ENCODE measurements at places on chromosomes 16 and 17. TPM values are rescaled to one million over a fixed set of nuclear protein-coding genes. Genes with fewer than 3 reads are reported as not detected.

- no peak for DNase-seq
Measured at GRCh38 chr16:77250400-77250799, 51.2 kb downstream of the SYCE1L start.

- DNase-seq = no peak
Measured at GRCh38 chr16:35306915-35307314, 1847.5 kb downstream of the TP53TG3F start.

DNA sequence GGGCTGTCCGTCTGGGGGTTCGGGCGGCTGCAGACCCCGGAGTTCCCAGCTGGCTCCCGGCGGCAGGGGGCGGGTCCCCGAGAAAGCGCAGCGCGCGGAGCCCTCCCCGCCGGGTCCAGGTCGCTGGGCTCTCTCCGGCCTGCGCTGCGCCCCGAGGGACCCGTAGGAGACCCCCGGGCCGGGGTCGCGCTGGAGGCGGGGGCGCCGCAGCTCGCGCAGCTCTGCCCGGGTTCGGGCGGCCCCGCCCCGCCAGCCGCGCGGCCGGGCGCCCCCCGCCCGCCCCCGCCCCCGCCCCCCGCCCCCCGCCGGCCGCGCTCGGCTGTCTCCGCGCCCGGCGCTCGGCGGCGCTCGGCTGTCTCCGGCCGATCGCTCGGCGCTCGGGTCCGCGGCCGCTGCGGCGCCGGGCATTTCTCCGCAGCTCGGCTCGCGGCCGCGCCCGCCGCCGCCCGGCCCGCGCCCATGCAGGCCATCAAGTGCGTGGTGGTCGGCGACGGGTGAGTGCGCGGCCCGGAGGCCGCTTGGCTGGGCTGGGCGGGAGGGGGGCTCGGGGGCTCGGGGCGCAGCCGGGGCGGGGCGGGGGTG, at the start of gene RAC3:
Gene RAC3 (plus strand): TSS at position 376 of the 582 bp plus-strand sequence. CDS start 84 bp downstream, at position 460.
- DNase-seq = peak; percentile 39

DNA sequence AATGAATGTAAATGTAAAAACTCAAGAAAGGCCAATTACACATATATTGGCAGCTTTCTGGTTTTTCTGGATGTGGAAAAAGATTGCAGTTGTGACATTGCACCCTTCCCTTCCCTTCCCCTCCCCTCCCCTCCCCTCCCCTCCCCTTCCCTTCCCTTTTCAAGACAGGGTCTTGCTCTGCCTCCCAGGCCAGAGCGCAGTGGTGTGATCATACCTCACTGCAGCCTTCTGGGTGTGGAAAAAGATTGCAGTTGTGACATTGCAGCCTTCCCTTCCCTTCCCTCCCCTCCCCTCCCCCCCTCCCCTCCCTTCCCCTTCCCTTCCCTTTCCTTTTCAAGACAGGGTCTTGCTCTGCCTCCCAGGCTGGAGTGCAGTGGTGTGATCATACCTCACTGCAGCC, 41.7 kb downstream of the PIK3R5 start:
- no peak for DNase-seq

- no peak for DNase-seq
Measured at GRCh38 chr16:61900482-61900881, 135.8 kb downstream of the CDH8 start.

DNA sequence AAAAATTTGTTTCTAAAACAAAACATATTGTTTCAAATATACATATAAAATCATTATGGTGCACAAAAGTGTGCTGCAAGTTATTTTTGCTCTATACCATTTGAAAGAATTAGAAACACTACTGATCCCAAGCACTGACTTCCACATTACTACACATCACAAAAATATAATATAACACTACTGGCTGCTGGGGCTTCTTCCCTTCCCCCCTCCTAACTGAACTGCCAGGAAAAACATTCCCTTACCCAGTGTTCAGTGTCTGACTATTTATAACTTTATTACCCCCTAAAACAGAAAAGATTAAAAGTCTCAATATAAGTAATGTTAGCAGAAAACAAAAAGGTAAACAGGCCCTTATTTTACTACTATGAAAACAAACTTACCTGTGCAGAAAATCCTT, 36.9 kb downstream of the GPATCH8 start:
- DNase-seq = no peak

- DNase-seq = no peak
Measured at GRCh38 chr17:81184555-81184954, 18.5 kb upstream of the AATK start.

DNA sequence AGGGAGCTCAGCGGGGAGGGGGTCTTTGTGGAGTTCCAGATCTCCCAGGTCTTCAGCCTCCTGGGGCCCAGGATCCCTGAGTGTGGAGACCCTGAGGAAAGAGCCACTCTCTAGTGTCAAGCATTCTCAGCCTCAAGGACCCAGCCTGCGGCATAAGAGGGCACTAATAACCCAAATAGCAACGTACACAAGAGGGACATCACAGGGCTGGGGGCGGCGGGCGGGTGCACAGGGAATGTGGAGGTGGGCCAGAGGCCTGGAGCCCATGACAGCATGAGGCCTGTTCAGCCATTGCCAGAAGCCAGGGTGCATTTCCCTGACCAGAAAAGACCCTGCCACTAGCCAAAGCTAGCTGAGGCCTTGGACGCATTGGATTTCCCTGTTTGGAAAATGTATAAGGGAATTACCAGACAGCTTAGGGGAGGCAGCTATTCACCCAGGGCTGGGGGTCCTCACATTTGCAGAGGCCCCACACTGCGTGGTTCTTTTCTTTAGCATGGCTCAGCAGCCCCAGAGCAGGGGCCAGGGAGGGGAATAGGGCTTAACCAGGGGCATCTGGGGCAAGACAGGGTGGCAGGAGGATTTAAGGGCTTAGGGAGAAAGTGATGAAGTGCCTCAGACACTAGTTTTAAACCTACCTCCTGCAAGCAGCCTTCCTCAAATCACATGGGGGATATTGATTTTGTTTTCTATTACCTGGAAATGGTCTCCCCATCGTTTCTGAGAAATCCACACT, 13.5 kb upstream of the ALOX15B start:
- DNase-seq = no peak

DNA sequence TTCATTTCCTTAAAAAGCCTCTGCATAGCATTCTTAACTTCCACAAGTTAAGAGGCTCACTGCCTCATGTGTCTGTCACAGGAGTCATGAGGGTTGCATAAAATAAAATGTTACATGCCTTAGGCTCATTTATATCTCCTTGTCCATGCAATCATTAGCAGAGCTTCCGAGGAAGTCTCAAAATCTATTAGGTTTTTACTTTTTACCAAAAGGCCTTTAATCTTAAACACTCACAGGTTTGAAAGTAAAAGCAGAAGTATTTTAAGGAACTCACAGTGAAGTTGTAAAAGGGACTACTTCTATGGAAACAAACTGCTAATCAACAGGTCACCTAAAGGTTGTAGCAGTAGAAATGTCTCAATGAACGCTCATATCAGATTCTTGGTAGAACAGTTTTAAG, 5.2 kb upstream of the ATP6V0A1 start:
- DNase-seq = no peak

GRCh38 chr17:32349503-32349853, 479 bp upstream of the ZNF207 start:
- peak; percentile 7 for DNase-seq

NPW gene
- total RNA-seq = 4.0 TPM

SLC2A4 gene
- total RNA-seq = 1.6 TPM

DNA sequence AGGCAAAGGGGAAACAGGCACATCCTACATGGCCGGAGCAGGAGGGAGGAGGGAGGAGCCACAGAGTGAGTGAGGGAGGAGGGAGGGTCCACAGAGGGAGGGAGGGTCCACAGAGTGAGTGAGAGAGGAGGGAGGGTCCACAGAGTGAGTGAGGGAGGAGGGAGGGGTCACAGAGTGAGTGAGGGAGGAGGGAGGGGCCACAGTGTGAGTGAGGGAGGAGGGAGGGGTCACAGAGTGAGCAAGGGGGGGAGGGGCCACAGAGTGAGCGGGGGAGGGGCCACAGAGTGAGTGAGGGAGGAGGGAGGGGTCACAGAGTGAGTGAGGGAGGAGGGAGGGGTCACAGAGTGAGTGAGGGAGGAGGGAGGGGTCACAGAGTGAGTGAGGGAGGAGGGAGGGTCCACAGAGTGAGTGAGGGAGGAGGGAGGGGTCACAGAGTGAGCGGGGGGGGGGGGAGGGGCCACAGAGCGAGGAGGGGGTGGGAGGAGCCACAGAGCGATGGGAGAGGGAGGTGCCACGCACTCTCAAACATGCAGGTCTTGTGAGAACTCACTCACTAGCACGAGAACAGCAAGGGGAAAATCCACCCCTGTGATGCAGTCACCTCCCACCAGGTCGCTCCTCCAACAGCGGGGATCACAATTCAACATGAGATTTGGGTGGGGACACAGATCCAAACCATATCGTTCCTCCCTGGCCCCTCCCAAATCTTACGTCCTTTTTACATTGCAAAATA, 24.3 kb upstream of the CDH15 start:
- no peak for DNase-seq

C17orf67 gene
- total RNA-seq = 4.3 TPM

GRCh38 chr16:57679767-57680482, 11.8 kb downstream of the ADGRG3 start:
- DNase-seq = no peak

DNA sequence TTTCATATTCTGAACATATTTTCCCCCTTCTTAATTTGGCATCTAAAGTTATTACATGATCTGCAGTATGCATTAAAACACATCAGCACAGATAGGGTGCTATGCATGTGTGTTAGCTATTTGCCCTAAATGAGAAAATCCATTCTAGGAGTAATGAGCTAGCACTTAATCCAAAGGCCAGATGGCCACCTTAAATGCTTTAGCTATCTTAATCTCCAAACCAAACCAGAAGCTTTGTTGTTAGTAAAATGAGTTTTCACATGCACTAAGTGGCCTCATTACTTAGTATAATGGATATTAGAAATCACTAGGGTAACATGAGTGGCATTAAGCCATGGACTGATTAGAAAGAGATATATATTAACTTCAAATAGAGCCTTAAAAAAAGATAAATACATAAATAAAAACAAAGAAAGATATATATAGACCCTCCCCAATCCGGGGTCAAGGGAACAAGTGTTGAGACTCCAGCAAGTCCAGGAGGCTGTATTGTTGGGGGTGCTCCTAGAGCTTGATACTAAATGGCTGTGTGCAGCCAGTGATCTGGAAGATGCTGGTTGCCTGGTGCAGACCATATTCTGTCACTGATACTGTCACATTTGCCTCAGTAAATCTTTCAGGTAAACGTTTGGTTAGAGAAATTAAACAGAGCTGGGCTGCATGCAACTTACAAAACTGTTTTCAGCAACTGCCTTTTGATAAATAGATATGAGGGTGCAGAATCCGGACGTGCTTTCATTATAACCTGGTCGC, 67.3 kb downstream of the MYH10 start:
- DNase-seq = no peak

HP gene
- total RNA-seq = not detected

- no peak for DNase-seq
Measured at GRCh38 chr16:46768809-46769208, 20.7 kb upstream of the MYLK3 start.

DNA sequence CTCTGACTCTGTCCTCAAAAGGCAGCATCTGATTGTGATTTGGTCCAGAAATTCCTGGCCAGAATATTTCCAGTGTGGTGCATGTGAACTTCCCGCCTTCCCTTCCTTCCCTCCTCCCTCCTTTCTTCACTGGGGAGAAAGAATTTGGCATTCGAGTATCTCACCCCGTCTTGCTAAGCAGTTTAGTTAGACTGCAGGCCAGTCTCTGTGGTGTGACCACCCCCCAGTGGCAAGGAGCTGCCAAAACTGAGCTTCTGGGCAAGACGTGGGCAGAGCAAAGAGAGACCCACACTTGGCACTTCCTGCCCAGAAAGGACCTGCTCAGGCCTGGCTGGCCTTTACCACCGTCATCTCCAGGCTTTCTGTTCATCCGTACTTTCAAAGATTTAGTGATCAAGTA, 36.4 kb downstream of the SNX20 start:
- peak; percentile 34 for DNase-seq

LPO gene
- not detected for total RNA-seq

DNA sequence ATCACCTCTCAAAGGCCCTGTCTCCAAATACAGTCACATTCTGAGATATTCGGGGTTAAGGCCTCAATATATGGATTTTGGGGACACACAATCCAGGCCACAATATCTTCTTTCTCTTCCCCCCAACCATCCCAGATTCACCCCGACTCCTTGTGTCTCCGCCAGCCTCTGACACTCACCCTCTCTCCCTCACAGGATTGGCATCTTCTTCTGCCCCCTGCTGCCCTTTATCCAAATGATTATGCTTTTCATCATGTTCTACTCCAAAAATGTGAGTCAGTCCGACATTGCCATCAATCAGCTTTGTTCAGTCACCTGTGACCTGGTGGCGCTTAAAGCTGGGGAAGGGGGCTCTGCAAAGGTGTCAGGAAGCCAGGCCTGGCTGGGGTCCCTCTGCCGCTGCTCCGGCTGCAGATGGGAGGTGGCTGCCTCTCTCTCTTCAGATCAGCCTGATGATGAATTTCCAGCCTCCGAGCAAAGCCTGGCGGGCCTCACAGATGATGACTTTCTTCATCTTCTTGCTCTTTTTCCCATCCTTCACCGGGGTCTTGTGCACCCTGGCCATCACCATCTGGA, 35.1 kb downstream of the GDE1 start:
- DNase-seq = no peak

ACE gene
- 1.4 TPM for total RNA-seq

MLST8 gene
- 74.2 TPM for total RNA-seq

DNA sequence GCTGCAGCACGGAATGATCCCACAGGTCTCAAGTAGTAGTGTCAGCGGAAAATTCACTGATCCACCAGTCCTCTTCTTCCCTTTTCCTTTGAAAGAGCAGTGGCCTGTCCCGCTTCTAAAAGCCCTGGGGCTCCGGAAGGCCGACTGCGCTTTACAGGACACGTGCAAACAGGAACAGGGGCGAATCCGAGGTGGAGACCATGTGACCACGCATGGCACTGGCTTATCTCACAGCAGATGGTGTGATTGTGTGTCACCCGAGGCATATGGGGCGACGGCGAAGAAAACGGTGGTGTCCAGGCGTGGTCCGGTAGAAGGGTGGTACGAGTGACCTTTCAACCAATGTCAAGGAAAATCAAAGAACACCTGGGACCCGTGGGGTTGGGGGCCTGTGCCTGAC, 12.0 kb upstream of the KCNJ18 start:
- DNase-seq = no peak

GRCh38 chr16:12119562-12119961, 143.0 kb downstream of the SNX29 start:
- DNase-seq = peak; percentile 64

DNA sequence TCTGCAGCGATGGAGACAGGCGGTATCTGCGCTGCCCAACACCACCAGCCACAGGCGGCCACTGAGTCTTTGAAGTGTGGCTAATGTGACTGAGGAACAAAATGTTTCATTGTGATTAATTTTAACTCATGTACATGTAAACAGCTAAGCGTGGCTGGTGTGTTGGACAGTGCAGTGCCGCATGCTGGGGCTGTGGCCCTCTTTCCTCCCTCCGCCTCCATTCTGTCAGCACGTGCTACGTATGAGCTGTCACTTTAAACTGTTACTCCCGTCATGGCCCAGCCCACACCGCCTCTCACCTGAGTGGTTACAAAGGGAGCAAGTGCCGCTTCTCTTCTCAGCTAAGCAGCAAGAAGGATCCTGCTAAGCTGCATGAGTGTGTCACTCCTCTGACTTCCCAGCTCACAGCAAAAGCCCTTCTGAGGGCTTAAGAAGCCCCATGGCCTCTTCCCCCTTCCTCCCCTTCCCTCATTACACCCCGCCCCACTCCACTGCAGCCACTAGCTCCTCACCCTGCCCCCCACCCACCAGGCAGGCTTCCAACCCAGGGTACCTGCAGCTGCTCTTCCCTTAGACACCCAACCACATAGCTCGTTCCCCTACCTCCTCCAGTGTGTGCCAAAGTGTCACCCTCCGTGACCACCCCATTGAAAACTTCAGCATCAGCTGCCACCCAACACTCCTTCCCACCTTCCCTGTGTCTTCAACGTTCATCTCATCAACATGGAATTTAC, 15.0 kb downstream of the HASPIN start:
- peak; percentile 45 for DNase-seq

- no peak for DNase-seq
Measured at GRCh38 chr16:47247690-47248089, 103.9 kb upstream of the NETO2 start.

Measured in PC-9 (cell line).